Retina (tissue), 1 donor: ENCODE measurements at places on chromosomes 7 and 10.

DNA sequence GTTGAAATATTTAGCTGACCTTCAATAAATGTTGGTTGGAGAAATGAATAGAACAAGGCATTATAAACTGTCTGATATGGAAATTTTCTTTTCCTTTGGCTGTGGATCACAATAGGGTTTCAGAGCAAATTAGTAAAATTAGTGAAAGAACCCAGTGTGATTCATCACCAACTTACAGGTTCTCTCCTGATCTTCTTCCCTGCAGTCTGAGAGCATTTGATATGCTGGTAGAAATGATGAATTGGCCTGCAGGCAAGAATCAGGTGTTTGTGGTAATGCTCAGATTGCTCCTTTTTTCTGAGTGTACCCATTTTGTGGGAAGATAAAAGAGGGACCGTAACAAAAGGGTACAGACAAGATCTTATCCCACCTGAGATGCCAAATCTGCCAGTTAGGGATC, 51.9 kb downstream of the BTAF1 start:
- DNase-seq: no peak

GRCh38 chr7:99433158-99433557, 5.4 kb downstream of the PTCD1 start:
- no peak for DNase-seq

- DNase-seq: no peak
These were observed 4.6 kb downstream of the INPP5A start for GRCh38 chr10:132542086-132542775.

DNA sequence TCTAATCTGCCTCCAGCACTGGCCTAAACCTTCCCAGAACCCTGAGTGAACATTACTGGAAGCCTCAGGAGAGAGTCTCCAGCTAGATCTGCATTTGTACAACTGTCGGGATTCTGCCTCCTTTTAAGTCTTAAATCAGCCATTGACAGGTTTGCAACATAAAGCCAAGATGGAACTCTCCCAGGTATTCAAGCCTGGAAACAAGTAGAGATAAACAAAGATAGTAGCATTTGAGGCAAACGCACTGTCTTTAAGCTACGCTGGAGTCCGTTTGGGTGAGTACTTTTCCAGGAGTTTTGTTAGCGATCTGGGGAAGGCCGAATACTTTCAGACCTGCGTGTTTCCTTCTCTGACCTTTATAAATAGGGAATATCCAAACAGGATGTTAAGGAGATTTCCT, 317.2 kb upstream of the FZD8 start:
- no peak for DNase-seq

GRCh38 chr10:75398692-75399460, 2.7 kb downstream of the ZNF503 start:
- peak; percentile 80 for DNase-seq

DNA sequence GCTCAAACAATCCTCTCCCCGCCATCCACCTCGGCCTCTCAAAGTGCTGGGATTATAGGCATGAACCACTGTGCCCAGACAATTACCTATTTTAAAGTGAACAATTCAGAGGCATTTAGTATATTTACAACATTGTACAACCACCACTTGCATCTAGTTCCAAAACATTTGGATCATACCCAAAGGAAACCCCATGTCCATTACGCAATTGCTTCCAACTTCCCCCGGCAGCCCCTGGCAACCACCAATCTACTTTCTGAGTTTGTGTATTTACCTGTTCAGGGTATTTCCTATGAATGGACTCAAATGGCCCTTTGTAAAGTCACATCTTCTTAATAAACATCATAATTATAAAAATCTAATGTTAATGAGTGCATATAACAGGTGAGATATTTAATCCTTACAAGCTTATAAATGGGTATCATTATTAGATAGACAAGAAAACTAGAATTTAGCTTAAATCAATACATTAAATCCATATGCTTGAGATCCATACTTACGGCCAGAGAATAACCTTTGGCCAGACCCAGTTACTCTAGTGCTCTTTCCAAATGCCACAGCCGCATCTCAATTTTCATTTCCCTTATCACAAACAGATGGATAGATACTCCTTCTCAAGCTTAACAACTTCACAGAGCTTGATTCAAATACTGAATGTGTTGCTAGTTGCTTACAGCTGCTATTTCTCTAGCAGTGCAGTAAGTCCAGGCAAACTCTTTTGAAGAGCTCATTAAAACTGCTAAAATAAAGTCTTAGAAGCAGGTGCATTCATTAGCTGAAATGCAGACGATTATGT, 133.4 kb upstream of the MKLN1 start:
- DNase-seq: no peak
